HCEC 1CT (cell line): ENCODE measurements at places on chromosomes 16 and 17.

- no peak for DNase-seq
Measured at GRCh38 chr17:58291246-58291645, 10.5 kb upstream of the MPO start.

GRCh38 chr16:56399486-56399885 is 25.9 kb downstream of the AMFR start:
- no peak for DNase-seq

GRCh38 chr16:54431041-54431996 is 144.7 kb upstream of the IRX3 start:
- no peak for DNase-seq

DNA sequence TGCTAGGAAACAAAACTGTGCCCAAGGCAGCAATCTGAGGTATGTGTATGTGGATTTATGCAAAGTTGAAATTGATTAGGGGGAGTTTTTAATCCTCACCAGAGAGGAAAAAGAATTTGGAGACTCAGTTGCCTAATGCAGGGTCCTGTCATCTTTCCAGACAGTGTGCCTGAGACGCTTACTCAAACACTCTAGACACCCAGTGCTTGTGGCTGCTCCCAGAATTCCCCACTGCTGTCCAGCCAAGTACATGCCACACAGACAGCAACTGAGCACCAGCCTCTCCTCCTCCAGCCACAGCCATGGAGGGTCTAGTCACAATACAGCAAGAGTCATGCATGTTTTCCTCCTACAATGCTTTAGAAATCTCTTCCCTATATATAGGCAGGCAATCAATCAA is 118.1 kb downstream of the HIC1 start:
- peak; percentile 12 for DNase-seq

DNA sequence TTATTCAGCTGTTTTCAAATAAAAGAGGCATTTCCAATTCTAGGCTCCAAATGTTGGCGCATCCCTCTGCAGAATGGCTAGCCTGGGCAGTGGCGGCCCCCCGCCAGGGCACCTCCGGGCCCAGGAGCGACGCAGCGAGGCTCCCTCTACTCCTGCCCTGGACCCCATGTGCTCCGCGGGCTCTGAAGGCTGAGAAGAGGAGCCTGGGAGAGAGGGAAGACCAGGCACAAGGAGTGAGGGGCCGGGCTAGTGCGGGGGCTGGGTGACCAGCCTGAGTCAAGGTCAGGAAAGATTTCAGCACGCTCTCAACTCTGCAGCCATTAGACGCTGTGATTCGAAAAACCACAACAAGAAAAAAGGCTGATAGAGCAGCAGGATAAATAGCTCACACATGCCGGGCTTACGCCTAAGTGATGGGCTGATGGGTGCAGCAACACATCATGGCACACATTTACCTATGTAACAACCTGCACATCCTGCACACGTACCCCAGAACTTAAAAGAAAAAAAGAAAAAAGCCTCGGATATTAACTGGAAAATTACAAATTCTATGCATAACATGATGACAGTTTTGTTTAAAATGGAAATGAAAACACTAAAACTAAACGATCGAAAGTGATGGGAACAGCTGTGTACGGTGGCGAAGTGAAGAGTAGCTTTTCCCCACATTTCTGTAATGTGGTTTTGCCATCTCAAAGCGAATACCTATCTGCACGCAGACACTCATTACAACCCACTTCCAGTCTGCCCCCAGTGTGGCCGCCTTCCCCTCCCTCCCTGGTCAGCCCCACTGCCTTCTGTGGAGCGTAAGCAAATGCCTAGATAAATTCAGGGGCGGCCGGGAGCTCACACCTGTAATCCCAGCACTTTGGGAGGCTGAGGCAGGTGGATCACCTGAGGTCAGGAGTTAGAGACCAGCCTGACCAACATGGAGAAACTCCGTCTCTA is 44.4 kb downstream of the MAP1LC3B start:
- DNase-seq = peak; percentile 40

DNA sequence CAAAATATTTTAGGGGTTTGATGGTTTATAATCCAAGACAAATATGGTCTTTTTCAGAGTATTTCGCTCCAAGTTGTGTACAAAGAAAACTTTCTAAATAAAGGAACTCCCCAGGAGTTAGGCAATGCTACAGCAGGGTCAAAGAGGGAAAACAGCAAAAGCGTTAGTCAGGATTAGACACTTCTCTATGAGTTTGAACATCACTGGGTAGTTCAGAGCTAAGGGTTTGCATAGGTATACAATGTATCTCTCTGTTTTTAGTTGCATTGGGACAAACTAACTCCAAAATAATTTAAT is 34.8 kb downstream of the FAM20A start:
- no peak for DNase-seq

GRCh38 chr17:58969156-58969555 is 137.5 kb downstream of the TRIM37 start:
- DNase-seq = no peak

DNA sequence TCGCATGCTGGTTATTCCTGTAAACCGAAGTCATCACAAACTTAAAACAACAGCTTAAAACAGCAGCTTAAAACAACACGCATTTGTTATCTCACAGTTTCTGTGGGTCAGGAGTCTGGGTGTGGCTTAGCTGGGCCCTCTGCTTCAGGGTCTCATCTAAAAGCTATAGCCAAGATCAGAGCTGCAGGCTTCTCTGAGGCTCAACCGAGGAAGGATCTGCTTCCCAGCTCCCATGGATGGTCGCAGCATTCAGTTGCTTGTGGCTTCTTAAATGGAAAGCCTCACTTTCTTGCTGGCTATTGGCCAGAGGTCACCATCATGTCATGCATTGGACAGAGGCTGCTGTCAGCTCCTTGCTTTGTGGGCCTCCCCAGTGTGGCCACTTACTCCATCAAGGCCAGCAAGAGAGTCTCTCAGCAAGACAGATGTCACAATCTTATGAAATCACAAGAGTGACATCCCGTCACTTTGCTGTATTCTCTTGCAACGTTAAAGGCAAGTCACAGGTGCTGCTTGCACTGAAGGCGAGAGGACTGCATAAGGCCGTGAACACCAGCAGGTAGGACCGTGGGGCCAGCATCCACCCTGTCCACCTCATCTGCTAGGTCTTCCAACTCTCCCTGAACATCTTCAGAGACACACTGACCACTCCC is 117.9 kb upstream of the TNRC6C start:
- DNase-seq = no peak

DNA sequence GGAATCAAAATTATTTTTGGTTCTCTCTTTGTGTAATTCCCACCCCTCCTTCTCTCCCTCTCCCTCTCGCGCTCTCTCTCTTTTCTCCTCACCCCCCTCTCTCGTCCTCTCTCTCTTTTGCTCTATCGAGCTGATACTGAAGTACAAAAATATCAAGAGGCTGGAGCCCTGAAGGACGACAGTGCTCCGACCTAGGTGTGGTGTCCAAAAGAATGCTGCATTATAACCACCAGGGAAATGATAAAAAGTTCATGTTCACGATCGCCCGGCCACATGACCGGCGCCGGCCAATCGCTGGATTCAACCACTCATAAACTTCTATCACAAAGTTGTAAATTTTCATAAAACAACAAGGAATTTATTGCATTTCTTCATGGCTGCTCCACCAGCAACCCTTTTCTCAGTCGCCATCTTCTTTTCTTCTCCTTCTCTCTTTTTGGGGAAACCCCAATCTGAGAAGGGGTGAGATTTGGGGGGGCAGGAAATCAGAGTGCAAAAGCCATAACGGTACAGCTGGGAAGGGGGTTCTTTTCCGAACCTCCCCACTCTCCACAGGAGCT is at the start of gene HOXB6:
HOXB6 (minus strand) TSS at position 217 of the 560 bp plus-strand sequence. CDS start 6,836 bp downstream, outside the sequence.
- DNase-seq = peak; percentile 47

DNA sequence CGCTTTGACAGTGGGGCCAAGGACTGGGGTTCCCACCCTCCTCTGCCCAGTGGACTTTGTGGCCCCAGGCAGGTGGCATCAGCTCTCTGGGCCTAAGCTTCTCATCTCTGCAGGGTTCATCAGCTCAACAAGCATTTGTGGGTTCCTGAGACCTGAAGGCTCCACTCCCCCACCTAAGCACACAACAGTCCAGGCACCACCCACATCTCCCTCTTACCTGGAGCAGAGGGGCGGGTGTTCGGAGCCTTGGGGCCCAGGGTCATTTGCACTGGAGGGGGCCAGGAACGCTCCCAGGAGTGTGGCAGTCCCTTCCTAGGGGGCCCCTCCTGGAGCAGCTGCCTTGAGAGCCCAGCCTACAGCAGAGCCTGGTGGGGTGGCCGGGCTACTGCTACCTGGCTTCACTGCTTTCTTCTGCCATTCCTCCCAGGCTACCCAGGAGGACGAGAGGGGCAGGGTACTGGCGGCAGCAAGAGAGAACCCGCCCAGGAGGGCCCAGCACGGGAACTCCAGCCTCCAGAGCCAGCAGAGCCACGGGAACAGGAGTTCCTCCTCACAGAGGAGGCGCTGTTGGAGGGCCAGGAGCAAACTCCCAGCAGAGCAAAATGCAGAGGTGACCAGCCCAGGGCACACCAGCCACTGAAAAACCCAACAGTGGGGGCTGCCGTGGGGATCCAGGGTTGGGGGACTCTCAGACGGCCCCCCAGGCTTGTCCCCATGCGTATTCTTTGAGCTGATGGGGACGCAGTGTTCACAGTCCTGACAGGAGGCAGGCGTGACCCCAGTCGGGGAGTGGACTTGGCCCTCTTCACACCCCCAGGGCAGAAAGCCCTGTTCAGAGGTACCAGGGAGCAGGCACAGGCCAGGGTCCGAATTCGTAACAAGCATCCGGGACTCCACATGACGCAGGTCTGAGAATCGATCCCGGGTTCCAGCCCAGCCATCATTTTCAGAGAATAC is 35.1 kb upstream of the SLC38A10 start:
- DNase-seq = no peak

DNA sequence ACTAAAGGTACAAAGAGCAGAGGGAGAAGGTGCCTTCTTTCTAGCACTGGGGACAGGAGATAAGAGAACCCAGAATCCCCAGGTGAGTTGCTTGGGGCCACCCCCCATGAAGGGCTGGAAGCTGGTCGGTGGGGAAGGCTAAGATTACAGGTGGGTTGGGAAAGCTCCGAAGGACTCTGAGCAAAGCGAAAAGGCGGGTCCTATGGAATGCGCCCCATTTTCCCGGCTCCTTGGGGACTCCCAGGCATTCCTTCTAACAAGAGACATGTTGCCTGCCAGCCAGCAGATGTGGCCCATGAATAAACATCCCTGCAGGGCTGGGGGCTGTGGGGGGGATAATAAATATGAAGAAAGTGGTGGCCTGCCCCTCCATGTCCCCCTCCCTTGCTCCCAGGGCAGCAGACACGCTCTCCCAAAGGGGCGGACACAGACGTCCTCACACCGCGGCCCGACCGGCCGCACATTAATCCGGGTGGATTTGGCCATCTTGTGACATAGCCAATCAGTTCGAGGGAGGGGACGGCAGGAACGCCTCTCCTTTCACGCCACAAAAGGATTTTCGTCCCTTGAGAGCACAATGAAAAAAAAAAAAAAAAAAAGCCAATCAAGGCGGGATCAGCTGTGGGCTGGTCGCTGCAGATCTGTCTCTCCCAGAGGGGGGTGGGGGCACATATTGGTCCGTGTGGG is 98.5 kb downstream of the SOX9 start:
- DNase-seq = no peak

GRCh38 chr17:48026502-48027321 is 10.9 kb downstream of the COPZ2 start:
- peak; percentile 83 for DNase-seq

- no peak for DNase-seq
Measured at GRCh38 chr16:31371619-31372484, 16.9 kb downstream of the ITGAX start.

GRCh38 chr17:31916491-31917064 is 15.1 kb upstream of the UTP6 start:
- DNase-seq = no peak

DNA sequence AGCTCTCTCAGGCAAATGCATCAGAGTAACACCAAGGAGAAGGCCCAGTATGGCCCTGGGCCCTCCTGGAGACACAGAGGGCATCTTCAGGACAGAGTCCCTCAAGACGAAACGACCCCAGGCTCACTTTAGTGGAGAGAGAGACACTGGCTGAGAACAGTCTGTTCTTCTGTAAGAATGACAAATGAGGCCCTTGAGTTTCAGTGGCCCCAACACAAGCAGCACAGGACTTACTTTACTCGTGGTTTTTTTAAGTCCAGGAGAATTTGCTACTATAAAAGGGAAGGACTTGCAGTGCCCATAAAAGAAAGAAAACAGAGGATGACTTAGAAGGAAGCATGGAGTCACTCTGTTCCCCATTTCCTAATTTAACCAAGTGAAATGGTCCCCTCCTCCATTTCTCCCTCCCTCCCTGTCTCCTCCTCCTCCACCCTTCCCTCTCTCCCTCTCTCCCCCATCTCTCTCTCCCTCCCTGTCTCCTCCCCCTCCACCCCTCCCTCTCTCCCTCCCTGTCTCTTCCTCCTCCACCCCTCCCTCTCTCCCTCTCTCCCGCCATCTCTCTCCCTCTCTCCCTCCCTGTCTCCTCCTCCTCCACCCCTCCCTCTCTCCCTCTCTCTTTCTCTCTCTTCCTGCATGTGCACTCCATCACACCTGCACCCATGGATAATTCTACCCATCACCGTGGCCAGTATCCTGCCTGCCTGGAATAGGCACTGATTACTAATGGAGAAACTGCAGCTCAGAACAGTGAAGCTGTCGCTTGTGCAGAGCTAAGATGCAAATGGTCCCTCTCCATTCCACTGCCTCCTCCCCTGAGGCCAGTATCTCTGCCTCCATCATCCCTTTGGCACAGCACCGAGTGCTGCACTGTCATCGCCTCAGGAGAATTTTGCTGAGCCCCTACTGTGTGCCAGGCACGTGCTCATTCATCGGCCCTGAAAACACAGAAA is 47.3 kb upstream of the RBFOX3 start:
- no peak for DNase-seq

DNA sequence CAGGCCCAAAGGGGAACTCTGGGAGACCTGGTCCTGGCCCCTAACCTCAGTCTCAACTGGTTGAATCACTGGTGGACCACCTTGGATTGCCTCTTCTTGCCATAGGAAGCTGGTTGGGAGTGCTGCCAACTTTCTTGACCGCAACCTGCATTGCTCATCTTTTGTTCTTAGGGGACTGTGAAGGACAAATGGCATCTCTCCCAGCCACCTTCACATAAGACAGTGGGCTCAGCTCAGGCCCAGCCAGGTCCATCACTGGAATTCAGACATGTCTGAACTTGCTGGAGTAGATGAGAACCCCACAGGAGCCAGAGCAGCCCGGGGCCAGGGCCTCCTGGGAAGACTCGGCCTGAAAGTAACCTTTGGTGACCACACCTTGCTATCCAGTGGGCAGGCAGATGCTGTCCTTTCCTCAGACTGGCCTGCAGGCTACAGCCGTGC is 18.8 kb downstream of the ADORA2B start:
- DNase-seq = no peak

- no peak for DNase-seq
Measured at GRCh38 chr16:85152414-85153030, 40.2 kb upstream of the CIBAR2 start.

GRCh38 chr17:81339191-81339533 is 44.1 kb upstream of the SLC38A10 start:
- DNase-seq = no peak

- peak; percentile 30 for DNase-seq
Measured at GRCh38 chr17:56680676-56681075, 87.2 kb downstream of the NOG start.

- DNase-seq = no peak
Measured at GRCh38 chr16:57883480-57883879, 81.2 kb upstream of the KIFC3 start.
